ENCODE measurements at places on chromosomes 16 and 17. TPM values are rescaled to one million over a fixed set of nuclear protein-coding genes. Genes with fewer than 3 reads are reported as not detected.

- DNase-seq, result no peak
Observed at GRCh38 chr16:8611886-8612600, 9.5 kb upstream of the METTL22 start.

DNA sequence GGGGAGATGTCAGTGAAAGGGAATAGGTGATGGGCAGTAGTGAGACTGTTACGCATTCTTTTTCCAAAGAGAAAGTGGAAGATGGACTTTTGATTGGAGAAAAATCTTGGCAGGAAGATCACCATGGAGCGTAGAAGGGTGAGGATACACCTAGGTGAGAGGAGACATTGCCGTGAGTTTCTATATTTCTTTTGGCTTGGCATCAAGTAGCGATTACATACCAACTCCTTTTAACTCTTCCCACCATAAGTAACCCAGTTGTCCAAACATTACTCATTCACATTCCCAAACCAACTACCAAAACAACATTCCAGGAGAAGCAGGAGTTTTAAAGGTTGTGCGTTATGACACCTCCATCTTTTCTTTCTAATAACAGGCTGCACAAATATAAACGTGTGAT lies 10.7 kb upstream of the KRT28 start:
- DNase-seq, result no peak

DNA sequence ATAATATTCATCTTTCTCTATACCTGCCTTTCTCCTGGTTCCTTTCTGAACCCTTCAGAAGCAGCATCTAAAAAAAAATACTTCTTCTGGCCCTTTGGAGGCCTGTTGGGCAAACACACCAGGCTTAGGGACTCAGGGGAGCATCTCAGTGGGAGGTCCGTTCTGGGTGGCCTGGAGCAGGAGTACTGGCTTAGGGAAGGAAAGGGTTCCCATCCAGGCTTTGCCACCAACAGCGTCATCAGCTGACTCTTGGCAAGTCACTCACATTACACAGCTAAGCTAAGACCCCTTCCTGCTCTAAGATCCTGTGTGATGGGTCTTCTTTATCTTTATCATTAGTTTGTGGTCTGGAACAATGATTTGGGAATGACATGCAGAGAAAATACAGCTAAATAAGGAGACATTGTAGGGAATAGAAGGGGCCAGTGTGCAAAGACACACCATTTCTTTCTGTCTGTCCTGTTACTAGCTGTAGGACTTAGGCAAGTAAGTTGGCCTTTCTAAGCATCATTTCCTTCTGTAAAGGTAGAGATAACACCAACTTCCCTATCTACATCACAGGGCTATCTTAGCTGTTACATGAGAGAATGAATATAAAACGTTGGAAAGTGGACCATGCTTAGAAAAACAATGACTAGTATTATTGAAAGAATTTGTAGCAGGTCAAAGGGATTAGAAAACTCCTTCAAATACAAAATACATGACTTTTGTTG lies 9.9 kb downstream of the PCTP start:
- no peak for DNase-seq

- no peak for DNase-seq
Observed at GRCh38 chr16:66746682-66747081, 4.7 kb downstream of the DYNC1LI2 start.

NHLRC4 gene
- polyA plus RNA-seq, result 9.9 TPM
